ENCODE measurements at places on chromosomes 7 and 10.

GRCh38 chr10:109412353-109412752 lies 511.0 kb downstream of the XPNPEP1 start:
- DNase-seq = no peak

GRCh38 chr7:16978358-16979244 lies 96.8 kb upstream of the AGR3 start:
- peak; percentile 34 for DNase-seq

DNA sequence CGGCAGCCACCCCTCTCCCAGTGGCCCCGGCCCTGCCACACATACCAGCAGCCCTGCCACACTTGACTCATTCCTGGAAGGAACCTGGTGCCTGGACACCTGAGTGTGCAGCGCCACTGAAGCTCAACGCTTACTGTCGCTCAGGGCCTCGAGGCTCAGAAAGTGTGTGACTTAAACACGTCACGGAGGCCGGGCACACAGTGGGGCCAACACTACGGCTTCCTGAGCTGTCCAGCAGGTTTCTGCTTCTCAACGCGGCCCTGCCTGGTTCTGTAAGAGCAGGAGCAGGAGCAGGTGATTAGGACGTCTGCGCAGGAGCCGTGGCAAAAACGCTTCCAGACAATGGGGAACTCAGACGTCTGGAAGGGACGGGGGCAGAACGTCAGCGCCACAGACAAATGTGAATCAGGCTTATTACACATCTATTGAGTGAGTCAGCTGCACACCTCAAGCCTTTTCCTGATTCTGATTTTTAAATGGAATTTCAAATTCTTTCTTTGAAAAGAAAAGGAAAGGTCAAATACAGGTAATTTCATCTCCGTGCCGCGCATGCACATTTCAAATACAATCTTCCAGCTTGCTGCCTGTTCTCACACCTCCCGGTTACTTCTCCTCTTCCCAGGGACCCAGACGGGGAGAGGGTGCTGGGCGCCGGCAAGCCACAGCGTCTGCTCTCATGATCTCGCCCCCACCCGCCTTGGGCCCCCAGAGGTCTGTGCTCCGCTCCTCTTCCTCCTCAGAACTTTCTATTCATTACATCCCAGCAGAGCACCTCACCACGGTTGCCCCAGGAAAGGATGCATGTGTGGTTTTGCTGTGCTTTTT lies 66.6 kb downstream of the ADARB2 start:
- no peak for DNase-seq

DNA sequence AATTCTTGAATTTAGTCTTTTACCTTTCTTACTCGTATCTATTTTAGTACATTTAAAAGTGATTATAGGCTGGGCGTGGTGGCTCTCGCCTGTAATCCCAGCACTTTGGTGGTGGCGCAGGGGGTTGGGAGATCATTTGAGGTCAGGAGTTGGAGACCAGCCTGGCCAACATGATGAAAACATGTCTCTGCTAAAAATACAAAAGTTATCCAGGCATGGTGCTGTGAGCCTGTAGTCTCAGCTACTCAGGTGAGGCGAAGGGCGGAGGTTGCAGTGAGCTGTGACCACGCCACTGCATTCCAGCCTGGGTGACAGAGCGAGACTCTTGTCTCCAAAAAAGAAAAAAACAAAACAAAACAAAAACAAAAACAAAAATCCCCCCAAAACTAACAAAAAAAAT lies 12.2 kb downstream of the PRKCQ start:
- DNase-seq = no peak

DNA sequence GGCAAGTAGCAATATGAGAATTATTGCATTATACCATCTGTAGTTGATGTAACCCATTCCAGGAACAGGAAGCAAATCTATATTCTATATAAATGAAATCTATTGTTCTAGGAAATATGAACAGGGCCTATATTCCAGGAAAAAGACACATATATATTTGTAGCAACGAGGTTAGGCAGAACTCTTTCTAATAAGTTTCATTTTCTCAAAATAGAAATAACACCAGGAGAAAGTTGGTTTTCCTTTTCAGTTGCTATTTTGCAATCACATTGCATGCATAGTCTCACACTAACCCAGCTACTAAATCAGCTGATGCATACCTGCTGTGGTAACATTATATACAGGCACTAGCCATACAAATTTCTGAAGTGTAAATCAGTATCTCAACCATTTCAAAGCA lies 6.2 kb upstream of the IFIT2 start:
- no peak for DNase-seq

DNA sequence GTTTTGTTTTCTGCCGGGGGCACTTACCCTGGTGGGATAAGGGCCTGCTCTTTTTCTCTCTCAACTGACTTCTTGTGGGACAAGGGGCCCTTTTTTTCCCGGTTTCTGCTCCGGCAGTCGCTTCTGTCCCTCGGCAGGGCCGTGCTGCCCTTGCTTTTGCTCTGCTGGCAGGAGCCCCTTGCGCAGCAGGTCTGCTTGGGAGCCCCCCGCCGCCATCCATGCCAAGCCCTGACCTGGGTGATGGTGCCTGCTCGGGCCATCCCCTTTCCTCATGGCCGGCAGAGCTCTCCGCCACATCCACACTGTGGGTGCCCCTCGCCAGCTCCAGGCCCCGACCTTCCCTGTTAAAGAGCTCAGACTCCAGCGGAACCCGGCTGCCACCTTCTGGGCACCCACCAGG lies 47.0 kb upstream of the ZNF32 start:
- no peak for DNase-seq
